ENCODE measurements at places on chromosomes 6 and 20.

DNA sequence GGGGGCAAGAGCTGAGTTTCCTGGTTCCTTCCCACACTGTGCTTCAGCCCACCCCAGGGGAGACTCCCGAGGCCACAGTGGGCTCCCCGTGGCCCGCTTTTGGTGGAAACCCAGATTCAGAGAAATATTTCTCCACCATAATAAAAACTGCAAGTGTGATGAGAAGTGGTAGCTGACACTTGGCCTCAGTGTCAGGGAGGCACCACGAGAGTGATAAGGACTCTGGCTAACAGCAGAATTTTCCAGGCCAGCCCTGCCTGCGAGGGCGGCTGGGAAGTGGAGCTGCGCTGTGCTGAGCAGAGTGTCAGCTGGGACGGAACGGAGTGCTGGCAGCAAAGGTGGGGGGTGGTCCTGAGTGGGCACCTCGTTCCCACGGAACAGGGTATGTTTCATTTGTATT, 22.5 kb downstream of the SPATA2 start:
- no peak for DNase-seq

GRCh38 chr20:35974256-35974655, 5.9 kb downstream of the CNBD2 start:
- DNase-seq: no peak

GRCh38 chr6:87590417-87590880, 514 bp downstream of the ORC3 start:
- DNase-seq: no peak

- no peak for DNase-seq
These were observed 15.4 kb upstream of the TRIB3 start for GRCh38 chr20:364905-365794.

- no peak for DNase-seq
These were observed 229.1 kb downstream of the PLCB1 start for GRCh38 chr20:8361006-8361652.

- DNase-seq: no peak
These were observed 88.8 kb downstream of the COL21A1 start for GRCh38 chr6:56158571-56158970.

All from brain (organoid and tissue), 16 donors.